ENCODE measurements at places on chromosomes 4 and X.

- DNase-seq, result no peak
These were observed 473.8 kb downstream of the ACTRT1 start for GRCh38 chrX:127578395-127578794.

DNA sequence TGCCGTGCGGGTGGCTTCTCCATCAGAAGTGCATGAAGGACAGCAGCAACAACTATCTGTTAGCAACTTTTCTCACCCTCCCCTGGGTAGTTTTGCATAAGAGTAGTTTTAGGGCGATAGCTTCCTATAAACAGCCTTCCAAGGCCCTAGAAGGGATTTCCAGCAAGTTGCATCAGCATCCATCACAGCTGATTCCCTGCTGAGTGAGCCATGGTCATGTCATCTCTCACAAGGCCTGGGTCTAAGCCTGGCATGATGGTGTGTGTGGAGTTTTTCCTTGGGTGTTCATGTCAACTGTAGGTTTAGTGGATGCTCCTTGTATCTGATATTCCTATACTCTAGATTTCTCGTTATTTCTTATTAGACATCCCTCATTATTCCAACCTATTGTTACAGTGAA lies 2324.7 kb upstream of the AGA start:
- DNase-seq, result no peak

GRCh38 chrX:20664774-20665173 lies 398.1 kb upstream of the RPS6KA3 start:
- no peak for DNase-seq

- no peak for DNase-seq
These were observed 42.0 kb downstream of the AREG start for GRCh38 chr4:74486905-74487304.

DNA sequence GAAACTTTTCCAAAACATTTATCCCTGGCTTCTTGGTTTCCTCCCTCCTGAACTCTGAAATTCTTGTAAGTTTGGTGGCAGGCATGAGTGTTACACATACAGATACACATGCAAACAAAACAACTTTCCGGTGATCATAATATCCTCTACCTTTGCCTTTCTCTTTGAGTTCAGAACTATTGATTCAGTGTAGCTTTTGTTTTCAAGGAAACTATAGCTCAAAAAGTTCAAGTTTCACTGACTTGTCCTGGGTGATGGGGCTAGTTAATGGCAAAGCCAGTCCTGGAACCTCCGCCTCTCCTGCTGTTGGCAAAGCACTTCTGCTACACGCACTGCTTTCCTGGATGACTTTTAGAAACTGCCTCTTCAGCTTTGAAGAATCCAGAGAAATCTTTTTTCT lies 177.3 kb upstream of the FAT1 start:
- no peak for DNase-seq

DNA sequence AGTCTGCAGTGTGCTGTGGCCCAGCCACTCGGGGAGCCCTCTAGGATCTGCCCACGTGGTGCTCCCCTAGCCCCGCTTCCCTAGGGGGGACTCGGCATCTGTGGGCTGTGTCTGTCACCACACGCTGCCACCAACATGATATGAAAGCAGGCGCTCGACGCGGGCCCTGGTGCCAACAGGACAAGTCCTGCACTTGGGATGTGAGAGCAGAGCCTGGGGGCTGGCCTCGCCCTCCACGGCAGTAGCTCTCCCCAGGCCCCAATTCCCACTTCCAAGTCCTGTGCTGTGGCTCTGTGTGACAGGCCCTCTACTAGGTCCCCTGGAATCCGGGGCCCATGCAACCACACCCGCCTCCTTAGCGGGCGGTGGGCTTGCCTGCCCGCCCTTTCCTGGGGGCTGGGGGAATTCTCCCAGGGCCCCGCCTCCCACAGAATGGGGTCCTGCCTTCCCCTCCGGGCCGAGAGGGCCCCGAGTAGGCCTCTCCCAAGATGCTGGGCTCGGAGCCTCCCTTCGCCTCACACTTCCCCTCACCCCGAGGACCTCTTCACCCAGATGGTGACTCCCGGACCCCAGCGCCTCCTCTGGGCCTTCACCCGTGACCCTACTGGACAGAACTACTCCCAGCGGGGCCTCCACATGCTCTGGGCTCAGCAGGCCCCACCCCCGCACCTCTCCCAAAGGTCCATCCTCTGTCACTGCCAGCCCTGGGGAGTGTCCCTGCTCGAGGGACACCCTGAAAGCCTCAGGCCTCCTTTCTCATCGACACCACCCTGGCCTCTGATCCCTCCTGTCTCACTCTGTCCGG lies 11.2 kb downstream of the LRPAP1 start:
- no peak for DNase-seq

DNA sequence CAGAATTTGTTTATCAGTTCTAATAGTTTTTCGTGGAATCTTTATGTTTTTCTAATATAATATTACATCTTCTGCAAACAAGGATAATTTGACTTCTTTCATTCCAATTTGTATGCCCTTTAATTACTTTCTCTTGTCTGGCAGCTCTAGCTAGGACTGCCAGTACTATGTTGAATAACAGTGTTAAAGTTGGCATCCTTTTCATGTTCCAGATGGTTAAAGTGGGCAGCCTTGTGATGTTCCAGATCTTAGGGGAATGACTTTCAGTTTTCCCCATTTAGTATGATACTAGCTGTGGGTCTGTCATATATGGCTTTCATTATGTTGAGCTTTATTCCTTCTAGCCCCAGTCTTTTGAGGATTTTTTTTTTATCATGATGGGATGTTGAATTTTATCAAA lies 220.6 kb upstream of the WDFY3 start:
- DNase-seq, result no peak

DNA sequence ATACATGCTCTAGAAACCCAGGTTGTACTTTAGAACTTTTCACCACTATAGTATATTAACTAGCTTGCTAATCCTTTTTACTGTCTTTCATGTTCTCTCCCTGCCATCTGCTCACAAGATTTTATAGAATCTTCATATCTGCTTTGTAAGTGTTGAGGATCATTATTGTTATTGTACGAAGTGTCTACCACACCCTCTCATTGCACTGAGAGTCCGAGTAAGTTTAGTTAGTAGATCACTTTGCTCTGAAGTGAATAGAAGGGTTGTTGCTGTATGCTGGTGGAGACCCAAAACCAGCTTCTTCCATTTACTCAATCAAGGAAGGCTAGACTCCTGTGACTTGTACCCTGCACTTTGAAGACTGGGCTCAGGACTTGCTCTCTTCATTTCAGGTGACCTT lies 17.1 kb downstream of the GAB1 start:
- no peak for DNase-seq

DNA sequence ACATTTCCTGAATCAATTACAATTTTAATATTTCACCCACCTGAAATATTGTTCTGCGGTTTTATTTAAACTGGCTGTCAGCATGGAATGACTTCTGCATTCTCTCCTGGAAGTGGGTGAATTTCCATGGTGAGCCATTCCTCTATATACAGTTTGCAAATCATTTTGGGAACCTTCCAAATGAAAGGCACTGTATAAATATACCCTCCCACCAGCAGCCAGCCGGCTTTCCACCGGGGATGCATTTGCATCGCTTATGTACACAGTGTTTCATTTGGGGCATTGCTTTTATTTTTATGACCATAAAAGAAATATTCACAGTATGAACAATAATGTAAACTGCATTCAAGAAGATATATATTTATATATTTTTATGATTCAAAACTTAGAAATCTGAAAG lies 4.7 kb upstream of the IL1RAPL1 start:
- DNase-seq, result no peak

- DNase-seq, result no peak
These were observed 118.6 kb upstream of the FTHL17 start for GRCh38 chrX:31190221-31190975.

- no peak for DNase-seq
These were observed 189.8 kb upstream of the GALNT7 start for GRCh38 chr4:172978848-172979247.

DNA sequence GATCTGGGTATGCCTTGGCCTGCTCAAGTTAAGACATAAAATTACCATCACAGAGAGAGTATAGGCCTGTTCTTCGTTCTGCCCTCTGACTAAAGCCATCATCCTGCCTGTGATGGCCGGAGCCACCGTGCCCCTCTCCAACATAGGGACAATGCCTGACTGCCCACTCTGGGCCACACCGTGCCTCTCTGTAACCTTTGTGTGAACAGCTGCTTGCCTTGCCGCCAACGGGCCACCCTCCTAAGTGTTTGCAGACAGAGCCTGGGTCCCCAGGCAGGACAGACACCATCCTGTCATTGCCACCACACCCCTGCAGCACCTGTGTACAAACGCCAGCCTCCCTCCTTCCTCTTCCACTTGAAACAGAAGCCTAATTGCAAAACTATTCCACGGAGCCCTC lies 298.7 kb upstream of the TENM3 start:
- no peak for DNase-seq

DNA sequence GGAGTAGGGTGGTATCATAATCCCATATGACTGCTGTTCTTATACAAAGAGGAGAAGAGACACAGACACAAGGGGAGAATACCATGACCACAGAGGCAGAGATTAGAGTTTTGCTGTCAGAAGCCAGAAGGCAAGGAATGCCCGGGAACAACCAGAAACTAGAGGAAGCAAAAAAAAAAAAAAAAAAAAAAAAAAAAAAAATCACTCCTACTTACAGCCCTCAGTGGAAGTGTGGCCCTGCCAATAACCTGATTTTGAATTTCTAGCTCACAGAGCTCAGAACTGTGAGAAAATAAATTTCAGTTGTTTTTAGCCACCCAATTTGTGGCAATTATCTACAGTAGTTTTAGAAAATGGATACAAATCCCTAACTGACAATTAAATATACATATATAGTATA lies 30.4 kb upstream of the UBE2NL start:
- DNase-seq, result no peak

DNA sequence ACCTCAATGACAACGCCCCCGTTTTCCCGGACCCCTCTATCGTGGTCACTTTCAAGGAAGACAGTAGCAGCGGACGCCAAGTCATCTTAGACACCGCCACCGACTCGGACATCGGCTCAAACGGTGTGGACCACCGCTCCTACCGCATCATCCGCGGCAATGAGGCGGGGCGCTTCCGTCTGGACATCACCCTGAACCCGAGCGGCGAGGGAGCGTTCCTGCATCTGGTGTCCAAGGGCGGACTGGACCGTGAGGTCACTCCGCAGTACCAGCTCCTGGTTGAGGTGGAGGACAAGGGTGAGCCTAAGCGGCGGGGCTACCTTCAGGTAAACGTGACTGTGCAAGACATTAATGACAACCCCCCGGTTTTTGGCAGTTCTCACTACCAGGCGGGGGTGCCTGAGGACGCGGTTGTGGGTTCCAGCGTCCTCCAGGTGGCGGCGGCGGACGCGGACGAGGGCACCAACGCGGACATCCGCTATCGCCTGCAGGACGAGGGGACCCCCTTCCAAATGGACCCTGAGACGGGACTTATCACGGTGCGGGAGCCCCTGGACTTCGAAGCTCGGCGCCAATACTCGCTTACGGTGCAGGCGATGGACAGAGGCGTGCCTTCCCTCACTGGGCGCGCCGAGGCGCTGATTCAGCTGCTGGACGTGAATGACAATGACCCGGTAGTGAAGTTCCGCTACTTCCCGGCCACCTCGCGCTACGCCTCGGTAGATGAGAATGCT lies 2.2 kb downstream of the FAT4 start:
- DNase-seq, result no peak

DNA sequence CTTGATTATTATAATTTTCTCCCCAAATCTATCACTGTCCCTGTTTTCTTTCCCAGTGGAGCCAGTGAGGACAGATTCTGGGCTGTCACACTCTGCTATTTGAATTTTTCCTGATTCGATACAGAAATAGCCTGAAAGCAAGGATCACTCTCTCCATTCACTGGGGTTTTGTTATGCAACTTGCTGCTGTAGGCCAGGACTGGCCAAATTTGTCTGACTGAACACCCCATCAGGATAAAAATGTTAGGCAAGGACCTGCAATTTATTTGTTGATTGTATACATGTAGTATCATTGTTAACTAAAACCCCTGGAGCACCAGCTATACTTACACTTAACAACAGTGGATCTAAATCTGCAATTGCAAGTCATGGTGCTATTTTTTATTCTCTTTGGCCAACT lies 68.7 kb downstream of the AASDH start:
- DNase-seq, result no peak

GRCh38 chrX:24285082-24285481 lies 28.8 kb downstream of the SUPT20HL2 start:
- no peak for DNase-seq

GRCh38 chr4:101218346-101218745 lies 129.0 kb downstream of the PPP3CA start:
- no peak for DNase-seq

DNA sequence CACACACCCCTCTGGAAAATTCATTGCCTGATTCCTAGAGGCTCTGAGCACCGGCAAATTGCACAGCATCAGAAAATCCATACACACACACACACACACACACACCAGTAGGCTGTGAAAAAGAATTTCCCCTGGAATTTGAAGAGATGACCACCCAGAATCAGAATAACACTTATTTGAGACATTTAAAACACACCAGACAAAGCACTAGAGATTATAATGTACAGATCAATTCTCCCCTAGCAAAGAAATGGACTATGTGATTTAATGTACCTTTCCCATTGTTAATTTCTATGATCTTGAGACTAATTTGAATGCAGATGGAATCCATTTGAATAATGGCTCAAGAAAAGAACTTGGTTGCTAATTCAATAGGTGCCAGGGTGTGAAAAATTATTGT lies 399.3 kb downstream of the HNRNPD start:
- DNase-seq, result no peak

DNA sequence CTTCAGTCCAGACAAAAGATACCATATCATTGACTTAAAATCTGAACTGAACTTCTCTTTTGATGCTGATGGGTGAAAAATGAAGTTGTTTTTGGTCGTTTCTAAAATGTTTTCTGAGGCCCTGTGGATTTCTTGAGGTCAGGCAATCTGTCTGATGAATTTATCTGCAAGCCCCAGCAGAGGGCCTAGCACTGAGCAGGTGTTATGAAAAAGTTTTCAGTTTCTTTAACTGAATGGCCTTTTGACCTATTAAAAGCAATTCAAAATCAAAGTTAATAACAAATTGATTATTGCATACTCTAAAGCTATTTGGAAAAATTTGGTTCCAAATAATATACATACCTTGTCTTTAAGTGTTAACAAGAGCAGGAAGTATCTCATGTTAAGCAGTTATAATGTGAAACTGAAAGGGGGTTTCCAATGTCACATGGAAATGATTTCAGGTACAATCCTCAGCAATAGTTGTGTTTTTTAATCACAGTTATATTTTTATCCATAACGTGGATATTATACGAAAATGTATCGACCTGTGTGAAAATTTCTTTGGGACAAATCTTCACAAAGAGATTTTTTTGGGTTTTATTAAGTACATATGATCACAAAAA lies 285.0 kb downstream of the SPANXN1 start:
- no peak for DNase-seq

GRCh38 chr4:56627375-56627774 lies 53.7 kb downstream of the HOPX start:
- no peak for DNase-seq

- no peak for DNase-seq
These were observed 35.0 kb downstream of the DCX start for GRCh38 chrX:111376897-111377578.

DNA sequence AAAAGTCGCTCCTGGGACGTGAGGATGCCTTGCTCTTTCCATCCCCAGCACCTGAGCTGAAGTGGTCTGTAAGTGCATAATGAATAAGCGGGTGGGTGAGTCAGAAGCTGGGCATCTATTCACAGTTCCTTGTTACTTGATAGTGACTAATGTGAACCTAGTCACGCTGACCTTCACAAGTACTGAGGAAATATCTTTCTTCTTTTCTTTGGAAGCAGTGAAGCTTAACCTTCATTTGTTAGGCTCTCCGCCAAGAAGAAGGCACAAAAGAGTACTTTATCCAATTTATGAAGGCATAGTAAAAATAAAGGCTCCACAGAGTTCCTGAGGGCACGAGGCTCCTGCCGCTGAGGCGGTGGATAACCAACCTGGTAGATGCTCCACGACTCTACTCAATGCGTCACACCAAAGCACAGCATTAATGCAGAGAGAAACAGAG lies 475.7 kb upstream of the SLIT2 start:
- DNase-seq, result no peak
